ENCODE measurements at places on chromosomes 2 and 18.
A peak's percentile ranks its signal among the peaks of the same experiment; 100 is the strongest.

- DNase-seq: no peak
Observed at GRCh38 chr2:217158928-217159327, 299.1 kb upstream of the TNP1 start.

DNA sequence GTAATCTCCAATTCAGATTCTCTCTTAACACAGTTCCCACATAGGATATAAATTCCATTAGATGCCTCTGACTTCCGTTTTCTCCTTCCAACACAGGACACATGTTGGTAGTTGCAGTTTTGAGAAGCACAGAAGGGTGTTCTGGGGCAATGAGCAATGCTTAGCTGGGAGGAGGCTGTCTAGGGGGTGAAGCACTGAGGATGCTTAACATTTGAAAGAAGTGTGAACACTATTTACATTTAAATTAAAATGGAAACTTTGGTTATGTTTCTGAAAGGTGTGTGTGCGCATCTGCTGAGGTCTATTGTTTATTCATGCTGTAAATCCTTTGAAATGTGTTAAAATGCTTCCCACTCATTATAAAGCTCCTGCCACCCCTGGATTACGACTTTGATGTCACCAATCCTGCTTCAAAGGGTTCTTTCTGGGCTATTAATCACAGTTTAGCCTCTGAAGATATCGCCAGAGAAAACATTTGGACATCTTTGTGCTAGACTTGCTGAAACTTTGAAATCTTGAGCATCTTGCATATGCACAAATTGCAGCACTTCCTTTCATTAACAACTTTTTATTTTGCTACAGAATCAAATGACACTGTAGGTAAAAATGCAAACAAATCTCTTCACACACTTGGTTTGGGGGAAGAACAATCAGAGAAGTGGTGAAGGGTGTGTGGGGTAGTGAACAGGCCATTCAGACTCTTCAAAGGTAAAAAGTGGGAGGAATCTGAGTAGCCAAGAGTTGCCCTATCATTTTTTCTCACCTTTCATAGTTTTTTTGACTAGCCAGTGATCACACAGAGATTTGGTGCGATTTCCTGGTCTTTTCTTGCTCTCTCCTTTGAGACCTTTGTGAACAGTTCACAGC lies 258.4 kb downstream of the MYO3B start:
- DNase-seq: no peak

- DNase-seq: no peak
Observed at GRCh38 chr2:53854678-53855077, 5.1 kb downstream of the GPR75 start.

GRCh38 chr2:146997945-146998344 lies 846.9 kb upstream of the ACVR2A start:
- DNase-seq: no peak

- no peak for DNase-seq
Observed at GRCh38 chr18:61719671-61720070, 173.1 kb downstream of the RNF152 start.

GRCh38 chr2:115194623-115195022 lies 752.2 kb downstream of the DPP10 start:
- DNase-seq: no peak

DNA sequence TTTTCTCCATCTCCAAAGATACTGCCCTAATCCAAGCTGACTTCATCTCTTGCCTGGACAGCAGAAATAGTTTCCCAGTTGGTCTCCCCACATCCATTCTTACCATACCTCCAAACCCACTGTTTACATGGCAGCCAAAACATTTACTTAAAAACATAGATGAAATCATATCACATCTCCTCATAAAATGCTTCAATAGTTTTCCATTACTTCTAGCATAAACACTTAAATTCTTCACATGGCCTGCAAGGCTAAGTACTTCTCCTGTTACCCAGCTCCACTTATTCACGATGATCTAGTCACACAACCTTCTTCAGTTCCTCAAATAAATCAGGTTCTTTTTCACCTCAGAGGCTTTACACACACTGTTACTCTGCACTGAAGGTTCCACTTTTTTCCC lies 185.8 kb upstream of the ACVR2A start:
- no peak for DNase-seq

GRCh38 chr2:3739313-3739712 lies 35.9 kb downstream of the DCDC2C start:
- no peak for DNase-seq

- peak; percentile 46 for DNase-seq
Observed at GRCh38 chr2:234399451-234400246, 97.2 kb downstream of the ARL4C start.

- no peak for DNase-seq
Observed at GRCh38 chr18:65425366-65425765, 325.4 kb upstream of the CDH7 start.

GRCh38 chr2:204032301-204032700 lies 95.7 kb downstream of the ICOS start:
- DNase-seq: no peak

GRCh38 chr2:82062463-82062862 lies 1757.9 kb upstream of the LRRTM1 start:
- DNase-seq: no peak

GRCh38 chr18:54878159-54878622 lies 49.9 kb downstream of the RAB27B start:
- DNase-seq: no peak

GRCh38 chr2:45438872-45439665 lies 172.0 kb downstream of the SRBD1 start:
- DNase-seq: no peak

DNA sequence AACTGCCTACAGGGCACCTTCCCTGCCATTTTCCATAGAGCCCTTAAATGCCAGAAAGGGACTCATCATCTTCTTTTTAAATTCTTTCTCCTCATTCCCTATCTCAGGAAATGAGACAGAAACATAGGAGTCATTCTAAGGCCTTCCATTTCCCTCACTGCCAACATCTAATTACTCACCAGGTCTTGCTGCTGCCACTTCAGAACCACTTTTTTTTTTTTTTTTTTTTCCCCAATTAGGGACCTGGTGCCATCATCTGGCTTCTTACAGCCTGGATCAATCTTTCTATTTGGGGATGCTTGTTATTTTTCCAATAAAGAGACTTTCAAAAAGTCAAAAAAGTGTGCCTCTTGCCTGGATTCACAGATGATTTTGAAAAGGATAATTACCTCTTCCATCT lies 373.4 kb downstream of the LPIN1 start:
- DNase-seq: peak; percentile 43
